CD4-positive, alpha-beta T cell treated with Interleukin-4 for 1 hour (primary cell): ENCODE measurements at places on chromosomes 5 and 9.
A peak's percentile ranks its signal among the peaks of the same experiment; 100 is the strongest.

- peak; percentile 91 for DNase-seq
Observed at GRCh38 chr5:37370864-37371726, at the start of gene NUP155. TSS of gene NUP155 (minus strand) at chr5:37371106. CDS start at chr5:37370977, 129 bp downstream.

- DNase-seq: no peak
Observed at GRCh38 chr5:36741128-36741527, 134.7 kb downstream of the SLC1A3 start.

GRCh38 chr9:136990242-136990911 is 1.8 kb upstream of the PAXX start:
- DNase-seq: no peak

DNA sequence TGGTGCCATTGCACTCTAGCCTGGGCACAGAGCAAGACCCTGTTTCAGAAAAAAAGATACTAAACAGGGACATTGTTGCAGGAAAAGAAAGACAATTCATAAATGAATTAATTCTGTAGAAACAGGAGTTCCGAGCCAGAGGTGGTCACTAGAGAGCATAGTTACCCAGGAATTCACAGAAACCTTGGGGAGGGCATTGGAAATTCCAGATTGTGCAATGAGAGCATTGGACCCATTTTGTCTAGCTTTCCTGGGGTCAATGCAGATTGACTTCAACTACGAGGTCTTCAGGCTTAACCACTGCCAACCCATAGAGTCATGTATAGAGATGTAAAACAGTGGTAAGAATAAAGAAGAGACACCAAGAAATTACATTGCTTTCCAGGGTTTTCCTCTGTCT is 63.1 kb downstream of the ABHD17B start:
- DNase-seq: no peak

GRCh38 chr9:129458155-129458661 is 162.7 kb downstream of the C9orf50 start:
- DNase-seq: peak; percentile 73

GRCh38 chr9:120891884-120892747 is 15.1 kb upstream of the PHF19 start:
- peak; percentile 34 for DNase-seq

GRCh38 chr5:179805529-179806249 is 977 bp downstream of the MGAT4B start:
- peak; percentile 43 for DNase-seq

DNA sequence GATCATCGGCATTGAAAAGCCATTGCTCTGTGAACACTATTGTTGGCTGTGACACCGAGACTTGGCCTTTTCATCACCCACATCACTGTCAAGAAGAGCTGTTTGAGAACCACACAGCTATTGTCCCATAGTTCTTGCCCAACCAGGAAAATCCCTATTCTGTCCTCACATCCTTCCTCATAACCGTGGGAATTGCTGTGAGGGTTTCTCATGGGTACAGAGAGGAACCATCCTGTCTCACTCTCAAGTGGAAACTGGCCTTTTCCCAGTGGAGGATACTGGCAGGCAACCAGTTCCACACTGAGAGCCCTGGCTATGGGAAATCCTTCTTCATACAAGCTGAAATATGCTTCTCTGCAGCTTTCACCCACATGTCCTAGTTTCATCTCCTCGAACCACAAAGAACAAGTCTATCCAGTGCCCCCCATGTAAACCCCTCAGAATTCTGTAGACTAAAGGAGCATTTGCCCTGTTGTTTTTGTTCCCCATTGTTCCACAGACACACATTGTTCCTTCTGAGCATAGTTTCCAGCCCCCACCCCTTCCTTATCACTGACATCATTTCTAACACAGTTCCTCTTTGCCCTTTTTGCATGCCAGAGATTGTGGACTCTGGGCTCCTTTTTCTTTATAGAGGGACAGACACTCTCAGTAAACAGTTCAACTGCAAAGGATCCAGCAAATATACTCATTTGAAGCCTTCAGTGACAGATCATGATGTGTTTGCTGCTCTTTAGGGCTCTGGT is 57.8 kb upstream of the C5orf46 start:
- DNase-seq: no peak

- no peak for DNase-seq
Observed at GRCh38 chr9:18106006-18106560, 367.9 kb upstream of the ADAMTSL1 start.

DNA sequence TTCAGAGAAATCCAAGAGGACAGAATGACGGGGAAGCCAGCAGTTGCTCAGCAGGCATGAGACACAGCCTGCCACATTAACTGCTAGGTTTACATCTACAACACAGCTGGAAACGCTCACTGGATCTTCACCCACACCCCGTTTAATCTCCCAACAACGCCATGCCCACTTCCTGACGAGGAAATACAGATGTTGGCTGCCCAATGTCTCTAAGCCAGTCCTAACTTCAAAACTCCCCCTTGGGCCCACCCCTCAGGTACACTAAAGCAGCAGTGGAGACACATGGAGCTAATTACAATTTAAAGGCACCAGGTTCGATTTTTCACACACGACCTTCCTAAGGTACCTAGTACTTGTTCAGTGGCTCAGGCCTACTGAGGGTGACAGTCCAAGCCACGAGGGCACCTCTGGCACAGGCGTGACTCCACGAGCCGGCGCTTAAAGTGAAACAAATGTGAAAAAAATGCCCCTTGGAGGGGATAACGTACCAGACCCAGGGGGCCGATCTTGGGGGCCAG is 904 bp downstream of the RPL12 start:
- no peak for DNase-seq

DNA sequence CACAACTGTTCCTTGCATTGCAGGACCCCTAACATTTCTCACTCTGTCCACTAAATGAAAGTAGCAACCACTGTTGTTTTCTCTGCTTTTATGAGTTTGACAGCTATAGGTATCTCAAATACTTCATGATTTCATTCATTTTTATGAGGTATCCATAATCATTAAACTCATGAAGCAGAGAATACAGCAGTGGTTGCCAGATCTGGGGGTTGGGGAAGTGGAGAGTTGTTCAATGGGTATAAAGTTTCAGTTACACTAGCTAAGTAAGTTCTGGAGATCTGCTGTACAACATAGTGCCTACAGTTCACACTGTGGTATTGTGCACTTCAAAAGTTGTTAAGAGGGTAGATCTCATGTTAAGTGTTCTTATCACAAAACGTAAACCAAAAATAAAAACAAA is 23.4 kb upstream of the CAMK4 start:
- DNase-seq: no peak

- no peak for DNase-seq
Observed at GRCh38 chr5:44536650-44537260, 147.5 kb upstream of the FGF10 start.

DNA sequence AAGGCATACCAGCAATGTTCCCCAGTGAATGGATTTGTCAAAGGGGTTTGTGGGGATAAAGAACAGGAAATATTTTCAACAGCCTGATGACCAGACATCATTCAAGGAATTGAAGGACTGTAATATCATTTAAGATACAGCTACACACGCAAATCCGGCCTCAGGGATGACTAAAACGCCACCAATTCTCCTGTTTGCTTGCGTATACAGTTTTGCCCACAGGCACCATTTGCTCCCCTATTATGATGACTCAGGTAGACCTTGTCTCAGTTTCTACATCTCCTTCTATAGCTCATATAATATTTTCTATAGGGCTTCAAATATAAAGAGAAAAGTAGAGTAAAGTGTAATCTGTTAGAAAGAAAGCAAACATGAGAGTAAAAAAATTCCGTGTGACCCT is 29.7 kb upstream of the ITGA1 start:
- DNase-seq: no peak

- no peak for DNase-seq
Observed at GRCh38 chr5:64612344-64612961, 77.8 kb upstream of the SHISAL2B start.

DNA sequence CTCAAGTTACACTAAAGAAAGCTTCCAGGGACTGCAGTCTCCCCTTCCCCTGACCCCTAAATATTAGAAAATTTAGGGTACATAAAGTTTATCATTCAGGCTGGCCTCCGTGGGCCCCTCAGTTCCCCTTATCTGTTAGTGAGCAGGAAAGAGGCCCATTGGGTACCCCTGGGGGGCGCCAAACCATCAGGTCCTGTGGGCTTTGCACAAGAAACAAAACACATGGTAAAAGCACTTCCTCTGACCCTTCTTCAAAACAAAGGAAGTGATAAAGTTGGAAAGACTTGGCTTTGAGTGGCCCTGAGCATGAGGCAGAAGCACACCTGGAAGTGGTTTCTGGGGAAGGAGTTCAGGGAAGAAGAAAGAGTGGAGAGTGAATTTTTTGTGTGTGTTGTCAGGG is 213.0 kb downstream of the SMARCA2 start:
- DNase-seq: no peak

DNA sequence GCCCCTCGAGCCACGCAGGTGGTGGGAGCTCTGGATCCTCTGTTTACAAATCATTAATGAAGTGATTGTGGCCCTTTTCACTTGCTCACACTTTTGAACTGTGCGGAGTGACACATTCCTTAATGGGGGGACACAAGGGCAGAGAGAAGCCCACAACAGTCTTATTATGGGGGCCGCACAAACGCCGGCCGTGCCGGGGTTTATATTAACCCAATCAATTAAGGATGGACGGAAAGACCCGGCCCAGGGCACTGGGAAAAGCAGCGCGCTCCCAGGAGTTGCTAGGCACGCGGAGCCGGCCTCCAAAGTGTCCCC is 634.8 kb downstream of the IRX1 start:
- no peak for DNase-seq

GRCh38 chr5:78610163-78610583 is 38.4 kb downstream of the LHFPL2 start:
- no peak for DNase-seq

- no peak for DNase-seq
Observed at GRCh38 chr5:129724222-129724621, 23.7 kb upstream of the MINAR2 start.

- DNase-seq: no peak
Observed at GRCh38 chr9:87069690-87070089, 122.4 kb upstream of the GAS1 start.

DNA sequence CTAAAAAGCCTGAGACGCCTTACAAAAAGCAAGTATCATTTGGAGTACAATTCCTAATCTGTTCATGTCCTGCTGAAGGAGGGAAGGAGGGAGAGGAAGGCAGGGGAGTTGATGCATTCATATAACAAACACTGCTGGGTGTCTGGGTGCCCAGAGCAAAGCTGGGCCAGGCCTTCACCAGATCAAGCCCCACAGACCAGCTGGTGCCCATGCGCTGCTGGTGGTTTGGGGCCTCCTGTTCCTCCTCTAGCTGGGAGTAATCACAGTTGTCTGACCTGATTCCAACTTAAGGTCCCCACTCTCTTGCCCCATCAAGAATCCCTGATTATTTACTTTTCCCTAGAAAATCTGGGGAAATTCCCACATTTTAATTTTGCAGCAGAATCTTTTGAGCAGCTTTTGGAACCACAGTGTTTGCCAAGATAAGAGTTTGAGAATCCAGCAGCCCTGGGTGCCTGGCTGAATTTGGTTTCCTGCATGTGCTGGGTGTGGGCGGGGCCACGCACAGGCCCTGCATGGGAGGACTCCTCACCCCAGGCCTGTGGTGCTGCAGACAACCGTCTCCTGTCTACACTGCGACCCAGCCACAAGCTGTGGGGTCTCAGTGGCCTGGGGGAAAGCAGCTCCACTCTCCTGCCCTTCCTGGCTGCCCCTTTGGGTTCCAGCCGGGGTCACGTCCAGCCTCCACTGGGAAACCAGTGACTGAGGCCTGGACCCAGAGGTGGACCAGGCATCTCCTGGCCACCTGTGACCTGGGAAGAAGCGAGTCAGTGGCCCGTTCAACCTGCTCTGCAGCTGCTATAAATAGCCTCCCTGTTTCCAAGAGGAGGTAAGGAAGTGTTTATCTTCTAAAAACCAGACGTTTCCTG is 47.5 kb downstream of the NEURL1B start:
- no peak for DNase-seq

DNA sequence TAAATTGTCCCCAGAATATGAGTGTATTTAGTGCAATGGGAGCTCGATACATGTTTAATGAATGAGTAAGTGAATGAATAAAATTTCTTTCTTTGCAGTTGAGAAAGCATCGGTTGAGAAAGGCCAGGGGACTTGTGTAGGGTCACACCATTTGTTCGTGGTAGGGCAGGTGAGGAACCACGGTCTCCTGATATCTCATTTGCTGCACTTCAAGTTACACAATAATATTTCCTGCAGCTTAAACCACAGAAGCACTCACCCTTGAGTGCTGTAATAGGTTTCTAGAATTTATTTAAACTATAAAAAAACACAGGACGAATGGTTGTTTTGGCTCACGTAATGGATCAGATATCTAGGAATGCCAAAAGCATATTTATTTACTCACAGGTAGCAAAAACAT is 429.8 kb downstream of the SPATA31D1 start:
- no peak for DNase-seq

GRCh38 chr9:76883341-76883855 is 22.5 kb downstream of the PRUNE2 start:
- no peak for DNase-seq

GRCh38 chr5:171562822-171563221 is 143.4 kb downstream of the FGF18 start:
- no peak for DNase-seq

DNA sequence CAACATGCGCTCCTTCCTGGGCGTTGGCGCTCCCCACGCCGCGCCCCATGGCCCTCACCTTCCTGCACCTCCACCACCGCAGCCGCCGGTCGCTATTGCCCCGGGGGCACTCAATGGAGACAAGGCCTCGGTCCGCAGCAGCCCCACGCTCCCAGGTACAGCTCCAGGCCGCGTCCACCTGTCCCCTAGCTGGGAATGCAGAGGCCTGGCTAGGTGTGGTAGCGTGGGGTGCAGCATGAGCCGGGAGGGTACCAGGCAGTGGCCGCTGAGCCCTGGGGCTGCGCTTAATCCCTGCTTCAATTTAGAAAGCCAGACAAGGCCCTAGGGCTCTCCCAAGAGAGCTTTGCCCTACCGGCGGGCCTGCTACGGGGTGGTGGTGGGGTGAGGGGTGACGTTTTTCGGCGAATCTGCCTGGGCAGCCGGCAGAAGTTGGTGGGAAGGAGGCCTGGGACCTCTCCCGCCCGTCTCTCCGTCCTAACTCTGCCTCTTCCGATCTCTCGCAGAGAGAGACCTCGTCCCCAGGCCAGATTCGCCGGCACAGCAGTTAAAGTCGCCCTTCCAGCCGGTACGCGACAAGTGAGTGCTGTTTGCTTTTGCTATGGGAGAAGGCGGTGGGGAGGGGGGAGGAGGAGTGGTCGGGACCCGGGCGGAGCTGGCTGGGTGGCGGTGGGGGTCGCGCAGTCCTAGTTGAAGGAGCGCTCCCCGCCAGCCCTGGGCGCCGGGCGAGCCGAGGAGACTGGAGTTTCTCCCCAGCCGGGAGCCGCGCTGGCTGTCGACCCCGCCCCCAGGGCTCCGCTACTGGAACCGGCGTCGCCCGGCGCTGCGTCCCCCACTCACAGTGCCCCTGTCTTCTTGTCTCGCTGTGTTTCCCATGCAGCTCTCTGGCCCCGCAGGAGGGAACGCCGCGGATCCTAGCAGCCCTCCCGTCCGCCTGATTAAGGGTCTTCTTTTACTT is 4.8 kb downstream of the IRX1 start:
- no peak for DNase-seq
